ENCODE measurements at places on chromosomes 6 and 20.

GRCh38 chr6:108606250-108606690, 45.6 kb downstream of the FOXO3 start:
- DNase-seq, result no peak

DNA sequence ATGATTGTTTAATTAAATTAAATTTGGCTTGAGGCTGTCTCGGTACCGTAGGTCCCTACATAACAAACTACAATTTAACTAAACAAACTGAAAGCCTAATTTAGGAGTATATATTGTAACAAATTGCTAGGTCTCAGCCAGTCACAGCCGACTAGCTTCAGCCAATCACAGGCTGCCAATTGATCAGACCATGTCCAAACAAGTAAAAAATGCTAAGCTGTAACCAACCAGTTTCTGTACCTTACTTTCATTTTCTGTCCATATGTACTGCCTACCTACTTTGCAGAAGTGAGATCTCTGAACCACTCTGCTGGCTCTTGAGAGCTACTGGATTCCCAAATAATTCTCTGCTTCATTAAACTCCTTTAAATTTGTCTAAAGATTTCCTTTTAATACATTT, 648.0 kb upstream of the GJE1 start:
- peak; percentile 42 for DNase-seq

DNA sequence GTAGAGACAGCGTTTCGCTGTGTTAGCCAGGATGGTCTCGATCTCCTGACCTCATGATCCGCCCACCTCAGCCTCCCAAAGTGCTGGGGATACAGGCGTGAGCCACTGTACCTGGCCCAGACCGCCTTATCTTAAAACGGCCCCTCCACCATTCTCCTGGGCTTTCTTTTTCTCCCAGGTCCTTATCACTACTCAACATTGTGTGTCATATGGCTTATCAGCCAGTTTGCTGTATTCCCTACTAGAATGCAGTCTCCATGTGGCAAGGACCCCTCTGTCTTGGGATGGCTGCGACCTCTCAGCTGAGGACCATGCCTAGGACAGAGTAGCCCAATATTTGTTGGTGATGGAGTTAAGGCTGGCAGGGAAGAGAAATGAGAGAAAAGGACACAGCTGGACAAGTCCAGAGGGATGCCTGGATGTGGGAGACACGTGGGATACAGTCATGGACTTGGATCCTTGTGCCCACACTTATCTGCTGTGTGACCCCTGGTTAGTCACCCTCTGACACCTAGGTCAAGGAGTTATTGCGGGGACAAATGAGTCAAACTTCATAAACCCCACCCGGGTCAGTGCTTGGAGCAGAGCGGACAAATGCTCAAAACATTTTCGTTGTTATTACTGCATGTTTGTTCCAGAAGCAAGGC, 24.0 kb downstream of the ADA start:
- no peak for DNase-seq

DNA sequence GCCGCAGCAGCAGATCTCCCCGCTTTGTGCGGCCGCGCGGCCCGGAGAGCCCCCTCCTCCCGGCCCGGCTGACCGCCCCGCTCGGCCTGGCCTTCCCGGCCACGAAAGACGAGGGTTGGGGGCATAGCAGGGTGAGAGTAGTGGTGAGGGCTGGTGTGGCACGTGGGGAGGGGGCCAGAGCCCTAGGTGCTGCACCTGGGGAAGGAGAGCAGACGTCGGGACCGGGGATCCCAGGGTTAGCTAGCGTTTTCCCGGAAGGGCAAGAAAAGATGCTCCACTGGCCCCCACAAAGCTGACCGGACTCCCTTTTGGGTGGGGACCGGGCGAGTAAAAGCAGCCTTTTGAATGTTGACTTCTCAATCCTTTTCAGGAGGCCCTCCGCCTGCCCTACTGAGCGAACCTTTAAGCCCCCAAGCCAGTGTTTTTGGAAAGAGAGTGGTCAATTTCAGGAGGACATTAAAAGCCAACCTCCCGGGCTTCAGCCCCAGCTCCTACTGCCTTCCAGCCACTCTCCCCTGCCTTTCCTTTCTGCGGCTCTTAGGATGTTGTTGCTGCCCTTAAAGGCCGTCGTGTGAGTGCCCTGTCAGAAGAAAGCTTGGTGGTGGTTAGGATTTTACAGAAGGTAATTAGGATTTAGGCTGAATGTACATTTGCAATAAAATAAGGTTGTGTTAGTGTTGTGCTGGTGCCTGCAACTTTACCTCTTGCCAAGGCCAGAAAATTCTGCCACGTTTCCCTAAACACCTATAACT, 648 bp upstream of the BACH2 start:
- no peak for DNase-seq

GRCh38 chr20:3712279-3712873, at the start of gene SIGLEC1:
TSS of gene SIGLEC1 (minus strand) at chr20:3712600. CDS start at chr20:3707128, 5,472 bp downstream.
- no peak for DNase-seq

Measured in RCC 7860 (cell line).